ENCODE measurements at places on chromosomes 16 and 17.

DNA sequence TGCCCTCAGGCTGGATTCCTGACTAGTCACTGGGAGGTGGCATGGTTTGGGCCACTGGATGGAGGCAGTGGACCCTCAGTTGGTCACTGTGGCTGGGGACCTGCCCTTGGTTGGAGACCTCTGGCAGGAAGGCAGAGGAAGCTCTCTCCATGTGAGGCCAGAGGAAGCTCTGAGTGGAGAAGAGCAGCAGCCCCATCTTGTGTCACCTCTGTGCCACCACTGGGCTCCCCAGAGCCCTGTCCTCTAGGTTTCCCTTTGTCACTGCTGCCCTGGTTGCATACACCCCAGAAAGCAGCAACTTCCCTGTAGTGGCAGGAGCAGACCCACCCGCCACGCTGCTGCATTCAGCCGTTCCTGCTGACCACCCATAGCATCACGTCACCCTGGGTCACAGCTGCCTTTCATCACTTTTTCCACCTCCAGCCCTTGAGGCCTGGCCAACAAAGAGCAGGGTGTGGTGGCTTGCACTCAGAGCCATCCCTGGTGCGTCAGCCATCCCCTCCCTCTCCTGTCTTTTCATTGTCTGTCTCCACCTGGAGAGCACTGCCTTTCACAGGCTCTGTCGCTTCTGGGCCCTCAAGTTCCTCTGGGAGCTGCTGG is 11.9 kb downstream of the CTRL start:
- no peak for ATAC-seq

DNA sequence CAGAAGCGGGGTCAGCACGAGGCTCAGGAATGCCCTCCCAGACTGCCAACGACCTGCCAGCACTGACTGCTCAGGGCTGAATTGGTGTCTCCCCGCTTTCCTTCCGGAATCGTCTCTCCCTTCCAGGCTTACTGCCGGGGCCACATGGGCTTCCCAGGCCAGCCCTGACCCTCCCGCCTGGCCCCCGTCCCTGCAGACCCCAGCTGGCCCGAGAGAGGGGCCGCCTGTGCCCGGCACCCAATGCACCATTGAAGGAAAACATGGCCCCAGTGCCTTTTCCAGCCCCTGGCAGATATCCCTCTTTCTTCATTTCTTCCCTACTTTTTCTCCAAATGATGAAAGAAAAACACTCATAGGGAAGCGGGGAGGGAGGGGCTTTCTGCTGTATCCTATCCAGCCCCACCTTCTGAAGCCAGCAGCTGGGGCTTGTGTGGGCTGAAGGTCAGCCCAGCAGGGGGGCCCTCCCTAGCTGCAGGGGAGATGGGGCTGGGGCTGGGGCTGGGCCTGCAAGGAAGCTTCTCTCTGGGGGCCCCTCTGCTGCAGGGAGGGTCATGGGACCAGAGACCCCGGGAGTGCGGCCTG is 25.9 kb downstream of the ZNF469 start:
- ATAC-seq: no peak

- peak; percentile 94 for ATAC-seq
These were observed 17.9 kb upstream of the NSMCE1 start for GRCh38 chr16:27286451-27286850.

DNA sequence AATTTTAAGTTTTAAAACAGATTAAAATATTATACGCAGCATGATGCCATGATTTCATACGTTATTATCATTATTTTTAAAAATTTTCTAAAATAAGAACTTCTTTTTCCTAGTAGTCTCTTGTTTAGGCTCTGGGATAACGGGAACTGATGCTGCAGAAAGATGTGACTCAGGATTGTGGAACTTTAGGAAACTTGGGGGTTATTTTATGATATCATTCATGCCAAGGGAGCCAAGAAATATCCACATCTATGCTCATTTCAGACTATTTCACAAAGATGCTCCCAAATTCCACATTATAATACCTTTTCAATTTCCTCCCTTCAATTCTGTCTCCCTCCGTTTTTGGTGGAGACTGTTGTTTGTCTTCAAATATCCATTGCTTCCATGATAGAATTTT is 236.4 kb downstream of the HS3ST3A1 start:
- ATAC-seq: no peak

DNA sequence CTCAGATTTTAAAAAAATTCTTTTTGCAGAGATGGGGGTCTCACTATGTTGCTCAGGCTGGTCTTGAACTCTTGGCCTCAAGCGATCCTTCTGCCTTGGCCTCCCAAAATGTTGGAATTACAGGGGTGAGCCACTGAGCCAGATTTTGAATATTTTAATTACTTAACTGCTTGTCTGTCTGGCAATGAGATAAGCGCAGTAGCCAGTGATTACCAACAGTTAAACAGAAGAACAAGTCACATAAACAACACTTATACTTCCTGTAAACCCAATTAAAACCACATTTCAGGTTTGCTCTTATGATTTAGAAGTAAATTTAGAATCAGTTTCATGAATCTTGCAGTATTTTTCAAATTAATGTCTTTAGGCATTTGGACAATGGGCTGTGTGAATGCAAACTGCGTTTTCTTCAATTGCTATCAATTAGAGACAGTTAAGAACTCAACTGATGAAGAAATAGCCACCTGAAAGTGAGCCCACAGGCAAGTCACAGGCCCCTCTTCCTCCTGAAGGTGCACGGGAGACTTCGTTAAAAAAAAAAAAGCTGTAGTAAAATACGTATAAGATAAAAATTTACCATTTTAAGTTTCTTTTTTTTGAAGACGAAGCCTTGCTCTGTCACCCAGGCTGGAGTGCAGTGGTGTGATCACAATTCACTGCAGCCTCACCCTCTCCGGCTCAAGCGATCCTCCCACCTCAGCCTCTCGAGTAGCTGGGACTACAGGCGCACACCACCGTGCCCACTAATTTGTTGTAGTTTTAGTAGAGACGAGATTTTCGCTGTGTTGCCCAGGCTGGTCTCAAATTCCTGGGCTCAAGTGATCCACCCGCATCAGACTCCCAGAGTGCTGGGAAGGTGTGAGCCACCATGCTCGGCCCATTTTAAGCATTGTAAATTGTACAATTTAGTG is 73.0 kb downstream of the PITPNC1 start:
- no peak for ATAC-seq

DNA sequence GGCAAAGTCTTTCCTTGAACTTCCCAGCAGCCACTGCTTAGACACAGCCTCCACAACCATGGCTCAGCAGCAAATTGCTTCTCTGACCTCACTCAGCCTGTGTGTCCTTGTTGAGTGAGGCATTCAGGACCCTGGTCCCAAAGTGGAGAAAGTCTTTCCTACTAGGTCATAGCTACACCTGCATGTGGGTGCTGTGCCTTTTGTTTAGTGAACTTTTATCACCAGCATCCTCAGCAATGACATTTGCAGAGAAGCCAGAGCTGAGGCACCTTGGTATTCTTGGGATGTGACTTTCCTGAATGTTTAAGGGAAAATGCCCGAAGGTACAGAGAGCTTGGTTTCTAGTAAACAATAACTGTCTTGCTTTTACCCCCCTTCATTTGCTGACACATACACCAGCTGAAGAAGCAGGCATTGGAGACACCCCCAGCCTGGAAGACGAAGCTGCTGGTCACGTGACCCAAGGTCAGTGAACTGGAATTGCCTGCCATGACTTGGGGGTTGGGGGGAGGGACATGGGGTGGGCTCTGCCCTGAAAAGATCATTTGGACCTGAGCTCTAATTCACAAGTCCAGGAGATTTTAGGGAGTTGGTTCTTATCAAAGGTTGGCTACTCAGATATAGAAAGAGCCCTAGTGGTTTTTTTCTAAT is 20.9 kb upstream of the STH start:
- no peak for ATAC-seq

- peak; percentile 83 for ATAC-seq
These were observed 153.8 kb downstream of the SNX11 start for GRCh38 chr17:48261297-48261880.

GRCh38 chr16:77435272-77435820 is 512 bp upstream of the ADAMTS18 start:
- no peak for ATAC-seq

- ATAC-seq: no peak
These were observed 7.5 kb downstream of the SCIMP start for GRCh38 chr17:5226940-5227878.

- no peak for ATAC-seq
These were observed 47.5 kb downstream of the ADCY7 start for GRCh38 chr16:50313596-50314478.

GRCh38 chr17:17019430-17019762 is 22.9 kb upstream of the MPRIP start:
- no peak for ATAC-seq

DNA sequence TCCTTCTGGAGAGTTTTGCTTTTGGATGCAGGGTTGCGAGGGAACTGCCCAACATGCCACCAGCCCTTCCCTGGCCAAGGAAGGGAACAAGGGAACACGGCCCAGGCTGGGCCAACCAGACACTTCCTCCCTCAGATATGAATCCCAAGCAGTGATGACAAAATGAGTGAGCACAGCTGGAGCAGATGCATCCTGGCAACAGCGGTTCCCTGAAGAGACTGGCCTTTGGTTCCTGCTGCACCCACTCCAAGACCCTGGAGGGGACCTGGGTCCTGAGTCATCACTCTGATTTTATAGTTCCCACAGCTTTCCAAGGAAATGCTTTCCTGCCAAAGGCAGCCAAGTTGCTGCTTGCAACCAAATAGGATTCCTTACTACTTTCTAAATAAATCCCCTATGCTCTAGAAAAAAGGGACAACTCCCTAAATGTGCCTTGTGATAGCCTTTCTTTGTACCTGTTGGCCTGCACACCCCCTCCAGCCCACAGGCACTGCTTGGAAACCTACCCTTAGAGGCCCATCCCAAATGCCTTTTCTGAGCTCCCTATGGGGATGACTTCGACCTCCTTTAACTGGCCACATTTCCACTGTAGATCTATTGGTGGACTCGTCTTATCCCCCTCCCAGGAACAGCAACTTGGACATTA is 5.3 kb downstream of the ST3GAL2 start:
- peak; percentile 9 for ATAC-seq

GRCh38 chr17:60749050-60749449 is 71.4 kb downstream of the BCAS3 start:
- no peak for ATAC-seq

DNA sequence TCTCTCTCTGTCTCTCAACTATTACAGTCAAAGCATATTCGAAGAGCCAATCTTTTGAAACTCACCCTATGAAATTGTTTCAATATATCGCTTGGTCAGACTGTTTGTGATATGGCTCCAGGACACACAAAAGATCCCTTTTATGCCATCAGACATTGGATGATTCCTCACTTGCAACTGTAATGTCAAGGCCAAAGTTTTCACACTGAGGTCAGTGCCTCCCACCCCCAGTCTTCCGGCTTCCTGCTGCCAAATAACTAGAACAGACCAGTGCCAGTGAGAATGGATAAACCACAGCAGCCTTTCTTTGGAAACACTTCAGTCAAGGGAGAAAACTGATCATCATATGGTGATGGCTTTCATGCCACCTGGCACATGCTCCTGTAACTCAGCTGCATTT is 321.9 kb upstream of the ZFHX3 start:
- no peak for ATAC-seq

- ATAC-seq: no peak
These were observed 73.1 kb upstream of the FAM20A start for GRCh38 chr17:68674029-68674925.

GRCh38 chr16:79185711-79186110 is 414.8 kb downstream of the MAF start:
- no peak for ATAC-seq

DNA sequence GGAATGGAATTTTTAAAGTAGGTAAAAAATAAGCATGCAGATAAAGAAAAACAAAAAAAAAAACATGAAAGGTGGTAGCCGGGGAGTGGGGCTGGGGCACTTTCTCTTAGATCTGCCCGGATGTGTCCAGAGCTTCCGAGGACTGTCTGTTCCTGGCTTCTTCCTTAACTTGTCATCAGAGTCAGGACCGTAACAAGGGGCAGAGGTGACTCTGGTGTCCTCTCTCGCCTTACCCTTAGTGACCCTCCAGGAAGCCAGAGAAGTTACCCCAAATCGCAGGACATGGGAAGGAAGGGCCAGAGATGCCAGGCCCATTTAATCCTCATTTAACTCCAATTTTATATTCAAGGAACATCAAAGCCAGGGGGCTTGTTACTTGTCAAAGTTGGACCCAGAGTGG is 115.5 kb downstream of the ABCC6 start:
- ATAC-seq: no peak

- ATAC-seq: peak; percentile 38
These were observed 79.5 kb downstream of the CA4 start for GRCh38 chr17:60229188-60229802.

DNA sequence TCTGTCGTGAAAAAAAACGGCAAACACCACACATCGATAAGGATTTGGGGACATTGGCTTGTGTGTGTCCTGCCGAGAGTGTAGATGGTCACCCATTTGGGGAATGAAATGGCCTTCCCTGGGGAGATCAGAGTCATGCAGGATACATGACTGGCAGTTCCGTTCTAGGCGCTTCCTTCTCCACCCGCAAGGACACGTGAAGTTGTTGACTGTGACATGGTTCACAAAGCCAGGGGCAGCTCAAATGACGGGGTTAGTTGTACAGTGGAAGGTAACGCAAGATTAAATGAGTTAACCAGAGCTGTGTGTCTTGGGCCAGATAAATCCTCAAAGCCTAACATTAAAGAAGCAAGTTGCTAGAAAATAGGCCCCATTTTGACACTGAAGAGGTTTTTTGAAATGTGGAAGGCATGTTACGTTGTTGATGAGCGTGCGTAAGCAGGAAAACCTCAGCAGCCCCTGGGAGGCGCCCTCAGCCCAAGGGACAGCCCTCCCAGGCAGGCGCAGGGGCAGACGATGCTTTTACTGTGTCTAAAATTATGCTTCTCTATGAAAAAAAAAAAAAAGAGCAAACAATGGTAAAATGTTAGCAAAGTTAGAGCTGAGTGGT is 35.9 kb upstream of the CHMP6 start:
- no peak for ATAC-seq

DNA sequence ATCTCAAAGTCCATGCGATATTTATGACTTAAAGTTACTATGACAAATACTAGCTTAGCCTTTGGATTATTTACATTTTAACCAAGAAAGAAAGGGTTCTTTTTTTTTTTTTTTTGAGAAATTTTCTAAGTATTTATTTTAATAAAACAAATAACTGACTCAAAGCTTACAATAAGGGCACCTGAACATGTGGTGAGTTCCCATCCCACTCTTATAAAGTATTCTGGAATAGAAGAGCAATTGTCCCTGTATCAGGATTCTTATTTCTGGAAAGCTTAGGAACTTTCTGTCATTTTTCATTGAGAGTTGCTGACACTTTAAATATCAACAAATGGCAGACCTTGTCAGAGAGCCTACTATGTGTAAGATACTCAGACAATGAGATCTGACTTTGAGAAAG is 686.1 kb upstream of the SOX9 start:
- no peak for ATAC-seq
